H7 (cell line): ENCODE measurements at places on chromosomes 7 and 10. TPM values are rescaled to one million over a fixed set of nuclear protein-coding genes. Genes with fewer than 3 reads are reported as not detected.

- DNase-seq, result peak; percentile 18
These were observed 131.9 kb upstream of the PCGF5 start for GRCh38 chr10:91088300-91089140.

- peak; percentile 89 for DNase-seq
These were observed 2.7 kb upstream of the PDGFA start for GRCh38 chr7:522071-522950.

GRCh38 chr10:132848291-132848701, 62.3 kb upstream of the NKX6-2 start:
- DNase-seq, result peak; percentile 84

- no peak for DNase-seq
These were observed 64.6 kb upstream of the GJD4 start for GRCh38 chr10:35540296-35541164.

DNA sequence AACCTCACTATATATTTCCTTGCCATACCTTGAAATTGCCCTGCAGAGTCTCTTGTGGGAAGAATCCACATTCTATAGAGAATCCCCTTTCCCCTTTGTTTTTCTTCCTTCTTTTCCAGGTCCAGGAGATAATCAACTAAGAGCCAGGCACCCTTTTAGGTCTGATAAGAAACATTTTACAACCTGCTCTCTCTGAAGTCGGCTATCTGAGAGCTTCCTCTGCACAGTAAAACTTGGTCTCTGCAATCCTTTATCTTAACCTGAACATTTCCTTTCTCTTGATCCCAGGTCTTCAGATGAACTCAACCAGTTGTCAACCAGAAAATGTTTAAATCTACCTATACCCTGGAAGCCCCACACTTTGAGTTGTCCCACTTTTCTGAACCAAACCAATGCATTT, 19.5 kb upstream of the PTER start:
- no peak for DNase-seq

DNA sequence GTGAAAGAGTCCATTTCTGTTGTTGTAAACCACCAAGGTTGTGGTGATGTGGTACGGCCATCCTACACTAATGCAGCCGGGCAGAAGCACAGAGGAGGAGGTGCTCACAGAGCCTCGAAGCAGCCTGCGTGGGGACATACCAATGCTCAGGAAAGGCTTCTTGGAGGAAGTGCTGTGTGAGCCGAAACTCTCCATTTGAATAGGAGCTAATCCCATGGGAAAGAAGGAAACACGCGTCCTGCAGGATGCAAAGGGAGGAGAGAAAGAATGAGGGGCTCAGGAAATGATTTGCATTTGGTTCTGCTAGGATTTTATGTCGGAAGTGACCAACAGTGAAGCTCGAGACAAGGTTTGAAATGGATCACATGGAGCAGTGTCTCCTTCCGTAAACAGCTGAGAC, 477.9 kb upstream of the ANKRD30A start:
- DNase-seq, result peak; percentile 17

DNA sequence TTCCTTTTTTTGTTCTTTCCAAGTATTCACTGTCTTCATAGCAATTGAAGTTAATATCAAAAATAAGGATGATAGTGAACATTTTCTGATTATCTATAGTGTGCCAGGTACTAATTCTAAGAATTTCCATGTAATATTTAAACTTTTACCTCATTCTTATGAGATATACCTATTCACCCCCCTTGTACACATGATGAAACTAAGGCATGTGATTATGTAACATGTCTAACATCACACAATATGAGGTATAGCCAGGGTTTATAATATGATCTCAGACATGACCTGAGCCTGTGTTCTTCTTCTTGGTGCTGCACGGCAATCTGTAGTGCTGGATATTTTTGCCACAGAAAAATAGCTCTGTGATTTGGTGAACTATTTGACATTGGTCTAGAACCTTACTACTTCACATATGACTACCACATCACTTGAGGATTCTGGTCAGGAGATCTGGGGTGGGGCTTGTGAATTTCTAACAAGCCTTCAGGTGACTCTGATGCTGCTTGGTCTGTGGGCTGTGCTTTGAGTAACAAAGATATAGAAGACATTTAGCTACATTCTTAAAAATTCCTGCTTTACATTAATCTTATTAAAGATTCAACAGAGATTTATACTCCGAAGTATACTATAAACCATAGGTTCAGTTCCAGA, 79.1 kb downstream of the TRIM24 start:
- no peak for DNase-seq

- DNase-seq, result peak; percentile 96
These were observed 90.3 kb downstream of the MYL10 start for GRCh38 chr7:101538596-101539459.

GRCh38 chr7:29202651-29203069, 8.1 kb downstream of the CHN2 start:
- DNase-seq, result no peak

- DNase-seq, result no peak
These were observed 308.7 kb upstream of the BMPER start for GRCh38 chr7:33596686-33597085.

DNA sequence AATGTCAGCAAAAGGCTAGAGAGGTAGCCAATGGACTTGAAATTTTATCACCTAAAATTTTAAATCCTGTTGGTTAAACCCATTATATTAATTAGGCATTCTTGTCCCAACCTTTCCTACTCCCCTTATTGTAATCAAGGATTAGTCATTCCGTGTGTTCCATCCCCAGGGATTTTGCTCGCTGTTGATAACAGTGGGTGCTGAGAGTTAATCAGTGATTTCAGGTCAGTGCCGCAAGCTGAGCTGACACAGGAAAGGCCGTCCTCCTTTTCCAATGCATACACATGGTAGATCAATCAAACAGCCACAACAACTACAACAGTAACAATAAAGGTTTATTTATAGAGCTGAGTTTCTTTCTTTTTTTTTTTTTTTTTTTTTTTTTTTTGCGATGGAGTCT, 271.4 kb downstream of the ACTR3B start:
- DNase-seq, result no peak

GRCh38 chr7:14432924-14433323, 443.5 kb upstream of the ETV1 start:
- no peak for DNase-seq

DNA sequence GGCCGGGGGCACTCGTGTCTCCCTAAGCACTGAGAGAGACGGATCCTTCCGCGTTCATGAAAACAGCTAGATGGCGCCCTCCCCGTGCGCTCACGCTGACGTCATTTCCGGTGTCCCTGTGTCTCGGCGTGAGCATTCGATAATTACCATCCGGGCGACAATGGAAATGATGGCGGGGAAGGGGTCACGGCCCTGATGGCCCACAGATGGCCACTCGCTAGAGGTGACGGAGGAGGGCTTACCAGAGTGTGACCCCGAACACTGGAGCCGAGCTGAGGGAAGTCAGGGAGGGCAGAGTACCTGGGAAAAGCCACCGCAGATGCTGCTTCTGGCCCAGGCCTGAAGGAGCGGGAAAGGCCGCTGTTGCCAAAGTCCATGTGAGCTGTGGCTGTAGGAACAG, 222.9 kb downstream of the TCERG1L start:
- DNase-seq, result peak; percentile 87

DNA sequence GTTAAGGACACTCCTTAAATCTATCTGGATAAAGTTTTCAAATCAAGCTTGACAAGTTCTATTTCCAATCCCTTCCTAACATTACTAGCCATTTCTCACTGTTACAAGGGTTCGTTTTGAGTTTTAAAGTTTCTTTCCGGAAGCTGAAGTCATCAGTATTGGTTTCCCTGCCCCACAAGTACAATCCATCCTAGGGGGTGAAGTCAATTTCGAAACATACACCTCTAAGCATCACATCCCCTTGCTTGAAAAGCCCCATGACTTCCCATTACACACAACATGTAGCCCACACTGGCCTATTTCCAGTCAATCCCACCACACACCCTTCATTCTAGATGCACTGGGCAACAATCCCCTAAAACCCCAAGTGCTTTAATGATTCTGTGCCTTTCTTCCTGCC, 13.0 kb downstream of the DPY19L1 start:
- no peak for DNase-seq

- no peak for DNase-seq
These were observed 416.9 kb downstream of the THSD7A start for GRCh38 chr7:11415101-11415500.

- peak; percentile 83 for DNase-seq
These were observed 16.3 kb upstream of the SLC29A4 start for GRCh38 chr7:5266191-5267028.

- no peak for DNase-seq
These were observed 94.1 kb upstream of the ARMC3 start for GRCh38 chr10:22833781-22834180.

GRCh38 chr7:92246360-92247101, 757 bp downstream of the ANKIB1 start:
- peak; percentile 31 for DNase-seq

COL26A1 gene
- total RNA-seq, result 70.3 and 77.5 TPM in 2 replicates

C10orf53 gene
- not detected in 2 replicates for total RNA-seq

ECD gene
- 33.7 and 37.1 TPM in 2 replicates for total RNA-seq

TRIM74 gene
- not detected in 2 replicates for total RNA-seq

AEBP1 gene
- total RNA-seq, result 12.9 and 15.8 TPM in 2 replicates

C10orf90 gene
- total RNA-seq, result 0.62 TPM in 1 of 2 replicates, not detected in the other

TRPV5 gene
- not detected in 2 replicates for total RNA-seq

TCAF2 gene
- 0.07 and 0.10 TPM in 2 replicates for total RNA-seq

PAX4 gene
- 0.07 TPM in 1 of 2 replicates, not detected in the other for total RNA-seq

GIMAP5 gene
- total RNA-seq, result not detected in 2 replicates

NKX2-3 gene
- not detected in 2 replicates for total RNA-seq

P4HA1 gene
- 37.3 and 76.5 TPM in 2 replicates for total RNA-seq
